ENCODE measurements at places on chromosomes 4 and X. TPM values are rescaled to one million over a fixed set of nuclear protein-coding genes. Genes with fewer than 3 reads are reported as not detected.

GRCh38 chr4:55545151-55545550, 1.6 kb downstream of the CLOCK start:
- no peak for DNase-seq

GRCh38 chr4:84530871-84531270, 31.8 kb upstream of the NKX6-1 start:
- peak; percentile 71 for DNase-seq

DNA sequence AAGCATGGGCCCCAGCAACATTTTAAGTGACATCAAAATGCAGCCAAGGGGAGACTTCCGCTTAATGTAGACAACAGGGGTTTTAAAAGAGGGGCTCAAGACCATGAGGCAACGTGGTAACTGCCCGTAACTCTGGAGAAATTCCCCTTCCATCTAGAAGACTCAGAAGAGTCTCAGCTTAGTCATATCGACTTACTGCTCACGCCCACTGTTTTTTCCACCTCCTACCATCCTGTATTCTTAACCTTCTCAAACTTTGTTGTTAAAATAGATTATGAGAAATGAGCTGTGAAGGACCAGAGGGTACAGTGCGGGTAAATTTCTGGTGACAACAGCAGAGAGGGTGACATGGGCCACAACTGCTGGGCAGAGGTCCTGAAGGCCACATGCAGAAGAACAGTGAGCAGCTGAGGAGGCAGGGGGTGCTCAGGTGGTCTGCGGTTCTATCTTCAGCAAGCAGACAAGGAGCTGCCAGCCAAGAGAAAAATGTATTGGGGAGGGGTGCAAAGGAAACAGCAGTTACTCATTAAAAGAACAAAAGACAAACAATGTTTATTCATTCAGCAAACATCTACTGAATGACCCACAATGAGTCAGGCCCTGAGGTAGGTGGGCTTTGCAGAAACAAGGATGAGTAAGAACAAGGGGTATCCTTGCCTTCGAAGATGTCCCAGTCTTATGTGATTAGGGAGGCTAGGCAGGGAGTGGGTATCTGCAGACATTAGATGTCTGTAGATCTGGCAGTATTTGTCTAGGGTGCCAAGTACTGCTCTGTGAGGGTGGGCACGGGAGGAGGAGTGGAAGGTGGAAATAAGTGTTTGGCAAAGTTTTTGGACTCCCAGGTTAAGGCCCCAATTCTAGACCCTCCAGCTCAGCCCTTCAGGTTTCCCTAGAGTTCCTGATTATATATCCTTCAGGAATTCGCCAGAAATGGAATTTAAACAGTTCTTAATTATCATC, 175.3 kb downstream of the TSPAN5 start:
- peak; percentile 36 for DNase-seq

- peak; percentile 42 for DNase-seq
Observed at GRCh38 chr4:128285085-128285997, 2.3 kb downstream of the PGRMC2 start.

DNA sequence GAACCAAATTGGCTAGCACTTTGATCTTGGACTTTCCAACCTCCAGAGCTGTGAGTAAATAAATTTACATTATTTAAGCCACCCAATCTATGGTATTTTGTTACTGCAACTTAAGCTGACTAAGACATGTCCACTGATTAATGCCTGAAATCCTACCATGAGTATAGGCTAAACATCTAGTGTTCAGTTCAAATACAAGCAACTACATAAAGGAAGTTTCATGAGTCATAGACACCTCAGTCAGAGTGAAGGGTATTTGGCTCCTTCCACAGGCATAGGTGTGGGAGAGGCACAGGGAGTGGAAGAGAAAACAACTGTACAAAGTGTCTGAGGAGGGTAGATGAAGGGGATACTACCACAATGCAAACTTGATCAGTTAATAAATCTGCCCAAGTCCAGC, 35.5 kb upstream of the PCDH19 start:
- DNase-seq: no peak

DNA sequence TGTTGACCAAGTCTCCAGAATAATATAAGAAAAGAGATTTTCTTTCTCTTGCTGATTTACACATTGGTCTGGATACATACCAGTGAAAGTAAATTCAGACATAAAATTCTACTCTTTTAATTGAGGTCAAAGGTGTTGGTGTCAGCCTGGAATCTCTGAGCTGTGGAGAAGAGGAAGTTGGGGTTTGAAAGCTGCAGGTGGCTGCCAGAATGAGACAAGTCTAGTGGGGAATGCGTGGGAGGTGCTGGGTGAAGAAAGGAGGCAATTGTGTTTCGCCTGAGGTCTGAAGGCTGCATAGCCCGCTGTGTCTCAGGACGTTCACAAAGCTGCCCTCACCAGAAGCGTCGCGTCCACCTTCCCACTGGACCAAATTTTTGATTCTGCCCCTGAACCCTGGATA, 31.2 kb downstream of the PHEX start:
- no peak for DNase-seq

DNA sequence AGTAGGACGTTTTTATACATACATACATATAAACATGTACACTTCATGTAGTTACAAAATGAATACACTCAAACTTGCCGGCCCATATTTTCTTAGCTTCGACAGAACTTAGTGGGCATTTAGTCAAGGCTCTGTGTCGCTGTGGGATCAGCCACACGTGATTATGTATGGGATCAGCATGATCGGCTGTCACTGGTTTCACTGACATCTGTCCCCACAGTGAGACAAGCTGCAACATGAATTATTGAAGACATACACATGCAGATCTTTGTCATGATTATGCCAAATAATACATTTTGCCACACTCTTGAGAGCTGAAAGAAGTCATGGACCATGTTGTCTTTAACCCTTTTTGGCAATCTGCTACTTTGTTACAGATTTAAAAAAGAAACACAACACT, 38.2 kb upstream of the NAA11 start:
- DNase-seq: no peak

DNA sequence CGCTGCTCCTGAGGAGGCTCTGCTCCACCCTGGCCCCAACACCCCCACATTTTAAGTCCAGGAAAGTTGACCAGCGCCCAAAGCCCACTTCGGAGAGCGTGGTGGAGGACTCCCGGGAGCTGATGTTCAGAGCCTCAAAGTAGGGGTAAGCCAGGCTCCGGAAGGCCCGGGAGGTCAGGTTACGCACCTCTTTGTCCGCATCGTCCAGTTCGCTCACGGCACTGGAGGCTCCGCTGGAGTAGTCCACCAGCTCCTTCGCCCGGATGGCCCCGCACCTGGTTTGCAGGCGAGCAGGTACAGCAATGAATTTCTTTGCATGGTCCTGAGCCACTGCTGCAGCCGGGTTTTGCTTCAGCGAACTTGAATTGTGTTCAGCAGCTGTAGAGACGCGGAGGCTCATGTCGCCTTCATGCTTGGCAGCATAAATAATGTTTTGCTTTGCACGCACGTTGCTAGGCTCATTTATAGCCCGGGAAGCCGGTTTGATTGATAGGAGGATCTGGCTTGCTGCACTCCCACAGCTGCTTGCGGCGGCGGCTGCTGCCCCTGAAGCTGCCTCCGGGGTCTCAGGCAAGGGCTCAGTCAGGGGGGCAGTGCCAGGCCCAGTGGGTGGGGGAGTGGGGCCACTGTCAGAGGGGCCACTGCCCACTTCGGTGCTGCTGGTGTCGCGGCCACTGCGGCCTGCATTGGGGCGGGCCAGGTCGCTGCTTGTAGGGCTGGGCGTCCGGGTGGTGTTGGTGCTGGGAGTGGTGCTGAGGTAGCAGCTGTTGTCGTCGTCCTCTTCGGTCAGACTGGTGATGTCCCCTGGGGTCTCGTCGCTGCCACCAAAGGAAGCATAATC, 4.8 kb downstream of the C4orf54 start:
- no peak for DNase-seq

- no peak for DNase-seq
Observed at GRCh38 chr4:3651267-3651845, 114.8 kb upstream of the ADRA2C start.

DNA sequence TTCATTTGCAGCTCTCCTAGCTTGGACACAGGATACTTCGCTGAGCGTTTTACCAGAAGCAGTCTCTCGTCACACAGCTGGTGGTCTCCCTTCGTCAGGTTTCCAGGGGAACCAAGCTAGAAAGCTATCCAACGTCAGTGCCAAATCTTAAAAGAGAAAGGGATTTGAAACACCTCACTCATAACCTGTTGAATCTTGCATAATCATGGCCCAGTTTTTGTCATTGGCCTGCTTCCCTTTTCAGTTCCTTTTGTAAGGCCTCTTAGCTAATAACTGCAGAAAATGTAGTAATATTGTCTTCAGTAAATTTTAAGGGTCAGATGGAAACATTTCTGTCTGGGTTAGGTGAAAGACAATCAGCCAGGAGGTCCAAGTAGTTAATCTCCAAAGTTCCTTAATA, 22.0 kb downstream of the RAB39B start:
- no peak for DNase-seq

- DNase-seq: peak; percentile 69
Observed at GRCh38 chr4:169659716-169660670, 39.6 kb downstream of the CLCN3 start.

- DNase-seq: no peak
Observed at GRCh38 chr4:140968371-140968770, 164.9 kb downstream of the RNF150 start.

GRCh38 chr4:41620594-41621256, 82.8 kb downstream of the LIMCH1 start:
- no peak for DNase-seq

DNA sequence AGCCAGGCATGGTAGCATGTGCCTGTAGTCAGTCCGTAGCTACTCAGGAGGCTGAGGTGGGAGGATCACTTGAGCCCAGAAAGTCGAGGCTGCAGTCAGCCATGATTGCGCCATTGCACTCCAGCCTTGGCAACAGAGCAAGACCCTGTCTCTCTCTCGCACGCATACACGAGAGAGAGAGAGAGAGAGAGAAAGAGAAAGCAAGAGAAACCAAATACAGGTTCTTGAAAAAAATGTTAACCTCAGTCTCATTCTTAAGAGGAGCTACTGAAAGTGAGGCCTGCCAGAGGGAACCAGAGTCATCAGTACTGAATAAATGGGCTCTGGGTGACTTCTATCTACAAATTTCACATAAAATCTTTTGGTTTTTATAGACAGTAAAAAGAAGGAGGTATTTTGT, 42.9 kb downstream of the KIAA0232 start:
- DNase-seq: no peak

DNA sequence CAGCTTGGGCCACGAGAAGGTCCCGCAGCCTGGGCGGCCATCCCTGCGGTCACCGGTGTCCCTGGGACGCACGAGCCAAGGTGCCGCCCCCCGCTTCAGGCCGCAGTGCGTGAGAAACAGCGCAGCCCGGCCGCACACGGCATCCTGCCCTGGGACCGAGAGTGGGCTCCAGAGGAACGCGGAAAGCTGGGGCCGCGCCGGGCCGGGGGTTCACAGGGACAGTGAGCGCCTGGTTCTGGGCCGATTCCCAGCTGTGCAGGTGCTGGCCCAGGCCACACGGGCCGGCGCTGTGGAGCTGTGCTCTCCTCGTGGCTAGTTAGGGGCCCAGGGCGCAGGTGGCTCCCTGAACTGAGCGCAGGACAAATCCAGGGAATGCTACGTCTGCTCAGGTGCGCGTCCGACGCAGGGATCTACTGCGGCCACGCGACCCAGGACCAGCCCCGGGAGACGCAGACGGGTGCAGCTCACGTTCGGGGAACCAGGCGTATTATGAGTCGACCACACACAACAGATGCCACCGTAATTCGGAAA, 25.8 kb upstream of the GTPBP6 start:
- DNase-seq: no peak

GRCh38 chr4:113335746-113336145, 286.3 kb downstream of the ANK2 start:
- DNase-seq: no peak

DNA sequence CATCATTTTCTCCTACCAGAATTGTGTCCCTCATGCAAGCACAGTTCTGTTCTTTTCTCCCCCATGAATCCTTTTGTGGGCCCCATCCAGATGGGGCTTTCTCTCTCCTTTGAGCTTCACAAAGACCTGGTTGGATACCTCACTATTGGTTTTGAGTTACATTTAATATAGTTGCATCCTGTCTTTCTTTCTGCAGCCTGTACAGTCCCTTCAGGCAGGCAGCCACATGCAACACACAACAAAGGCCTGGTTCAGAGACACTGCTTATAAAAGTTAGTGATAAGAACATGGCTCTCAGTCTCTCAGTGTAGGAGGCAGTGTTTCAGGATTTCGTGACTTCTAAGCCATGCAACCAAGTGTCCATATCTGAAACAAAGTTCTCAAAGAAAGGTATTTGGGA, 70.6 kb upstream of the PAGE3 start:
- DNase-seq: no peak

DNA sequence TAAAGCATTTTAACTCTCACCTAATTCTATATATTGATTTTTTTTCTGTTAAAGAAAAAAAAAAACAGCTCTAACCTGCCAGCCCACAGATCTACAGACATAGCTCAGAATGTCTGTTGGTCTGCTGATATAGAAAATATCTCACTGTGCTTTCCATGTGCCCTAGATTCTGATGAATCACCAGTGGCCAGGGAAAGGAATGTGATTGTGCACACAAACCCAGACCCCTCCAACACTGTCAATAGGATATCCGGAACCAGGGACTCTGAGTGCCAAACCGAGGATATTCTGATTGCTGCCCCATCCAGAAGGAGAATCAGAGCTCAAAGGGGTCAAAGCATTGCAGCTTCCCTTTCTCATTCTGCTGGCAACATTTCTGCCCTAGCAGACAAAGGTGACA, 12.1 kb upstream of the SCML1 start:
- DNase-seq: no peak

- no peak for DNase-seq
Observed at GRCh38 chrX:40871385-40872082, 136.2 kb upstream of the MED14 start.

GRCh38 chrX:107626481-107626880, 1.8 kb upstream of the PRPS1 start:
- no peak for DNase-seq

- DNase-seq: peak; percentile 31
Observed at GRCh38 chr4:184983672-184984356, 34.5 kb upstream of the HELT start.

- peak; percentile 70 for DNase-seq
Observed at GRCh38 chr4:153555730-153556434, 89.7 kb downstream of the TMEM131L start.

GRCh38 chrX:38108364-38108763, 102.0 kb downstream of the SYTL5 start:
- DNase-seq: no peak

The FAM53A gene
- total RNA-seq: 2.6 TPM

The WNK3 gene
- not detected for total RNA-seq

The CLIC2 gene
- total RNA-seq: 0.10 TPM

The UGT2B10 gene
- total RNA-seq: not detected

The SRD5A3 gene
- total RNA-seq: 12.6 TPM

The FGFRL1 gene
- total RNA-seq: 41.7 TPM

The CFP gene
- not detected for total RNA-seq

The DOK7 gene
- 7.1 TPM for total RNA-seq
